ENCODE measurements at places on chromosomes 2 and 18. TPM values are rescaled to one million over a fixed set of nuclear protein-coding genes. Genes with fewer than 3 reads are reported as not detected.
A peak's percentile ranks its signal among the peaks of the same experiment; 100 is the strongest.

G6PC2 gene
- 6.0 TPM for total RNA-seq

DYSF gene
- 4.6 TPM for total RNA-seq

ANKRD30B gene
- total RNA-seq = 0.12 TPM

CHRNG gene
- not detected for total RNA-seq

CCDC141 gene
- total RNA-seq = 3.9 TPM

MARCHF4 gene
- 0.19 TPM for total RNA-seq

SLC35F6 gene
- 12.7 TPM for total RNA-seq

DNA sequence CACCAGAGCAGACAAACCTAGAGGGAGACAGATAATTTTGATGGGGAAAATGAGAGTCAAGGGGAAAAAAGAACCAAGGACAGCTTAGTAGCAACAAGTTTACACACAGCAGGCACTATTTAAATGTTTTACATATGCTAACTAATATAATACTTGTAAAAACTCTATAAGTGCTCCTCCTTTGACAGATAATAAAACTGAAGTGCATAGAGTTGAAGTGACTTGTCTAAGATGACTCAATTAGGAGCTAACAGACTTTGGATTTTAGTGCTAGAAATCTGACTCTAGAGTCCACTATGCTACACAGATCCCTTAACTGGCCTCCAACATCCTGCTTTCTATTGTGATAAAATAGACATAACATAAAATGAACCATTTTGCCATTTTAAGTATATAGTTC lies 506.9 kb downstream of the SATB2 start:
- no peak for DNase-seq

DNA sequence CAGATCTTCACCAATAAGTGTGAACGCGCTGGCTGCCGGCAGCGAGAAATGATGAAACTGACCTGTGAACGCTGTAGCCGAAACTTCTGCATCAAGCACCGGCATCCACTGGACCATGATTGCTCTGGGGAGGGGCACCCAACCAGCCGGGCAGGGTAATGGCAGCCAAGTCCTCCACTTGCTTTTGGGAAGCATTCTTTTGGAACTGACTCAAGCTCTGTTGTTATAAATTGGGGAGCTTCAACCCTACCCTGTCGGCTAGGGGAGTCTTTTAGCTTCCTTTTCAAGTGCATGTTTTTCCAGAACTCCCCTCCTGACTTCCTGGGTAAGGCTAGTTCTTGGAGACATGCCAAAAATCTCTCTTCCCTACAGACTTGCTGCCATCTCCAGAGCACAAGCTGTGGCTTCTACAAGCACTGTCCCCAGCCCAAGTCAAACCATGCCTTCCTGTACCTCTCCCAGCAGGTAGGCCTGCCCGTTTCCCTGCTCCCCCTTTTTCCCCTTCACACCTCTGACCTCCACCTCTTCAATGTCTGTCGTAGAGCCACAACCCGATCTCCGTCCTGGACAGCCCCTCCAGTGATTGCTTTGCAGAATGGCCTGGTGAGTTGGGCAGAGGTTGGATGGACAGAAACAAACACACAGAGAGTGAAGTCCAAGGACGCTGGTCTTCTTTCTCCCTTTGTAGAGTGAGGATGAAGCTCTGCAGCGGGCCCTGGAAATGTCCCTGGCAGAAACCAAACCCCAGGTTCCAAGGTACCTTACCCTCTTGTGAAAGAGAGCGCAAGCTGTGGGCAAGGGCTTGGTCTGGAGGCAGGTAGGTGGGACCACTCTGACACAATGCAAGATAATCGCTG lies 1.5 kb downstream of the ZFAND2B start:
- DNase-seq = no peak

GRCh38 chr2:28074137-28074536 lies 183.6 kb downstream of the BABAM2 start:
- no peak for DNase-seq

GRCh38 chr2:167386694-167387093 lies 498.4 kb downstream of the XIRP2 start:
- DNase-seq = no peak

GRCh38 chr2:27754138-27754588 lies 17.4 kb upstream of the MRPL33 start:
- DNase-seq = peak; percentile 85

DNA sequence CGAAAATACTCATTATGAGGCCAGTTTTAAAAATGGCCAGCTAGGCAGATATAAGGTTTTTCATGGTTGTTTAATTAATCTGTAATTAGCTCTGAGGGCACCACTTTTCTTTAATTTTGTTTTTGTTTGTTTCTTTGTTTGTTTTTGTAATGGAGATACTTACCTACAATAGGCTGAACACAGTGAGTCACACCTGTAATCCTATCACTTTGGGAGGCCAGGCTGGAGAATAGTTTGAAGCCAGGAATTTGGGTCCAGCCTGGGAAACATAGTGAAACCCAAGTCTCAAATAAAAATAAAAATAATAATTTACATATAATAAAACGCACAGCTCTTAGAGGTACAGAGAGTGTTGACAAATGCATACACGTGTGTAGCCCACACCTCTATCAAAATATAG lies 56.8 kb upstream of the MSH2 start:
- DNase-seq = no peak

DNA sequence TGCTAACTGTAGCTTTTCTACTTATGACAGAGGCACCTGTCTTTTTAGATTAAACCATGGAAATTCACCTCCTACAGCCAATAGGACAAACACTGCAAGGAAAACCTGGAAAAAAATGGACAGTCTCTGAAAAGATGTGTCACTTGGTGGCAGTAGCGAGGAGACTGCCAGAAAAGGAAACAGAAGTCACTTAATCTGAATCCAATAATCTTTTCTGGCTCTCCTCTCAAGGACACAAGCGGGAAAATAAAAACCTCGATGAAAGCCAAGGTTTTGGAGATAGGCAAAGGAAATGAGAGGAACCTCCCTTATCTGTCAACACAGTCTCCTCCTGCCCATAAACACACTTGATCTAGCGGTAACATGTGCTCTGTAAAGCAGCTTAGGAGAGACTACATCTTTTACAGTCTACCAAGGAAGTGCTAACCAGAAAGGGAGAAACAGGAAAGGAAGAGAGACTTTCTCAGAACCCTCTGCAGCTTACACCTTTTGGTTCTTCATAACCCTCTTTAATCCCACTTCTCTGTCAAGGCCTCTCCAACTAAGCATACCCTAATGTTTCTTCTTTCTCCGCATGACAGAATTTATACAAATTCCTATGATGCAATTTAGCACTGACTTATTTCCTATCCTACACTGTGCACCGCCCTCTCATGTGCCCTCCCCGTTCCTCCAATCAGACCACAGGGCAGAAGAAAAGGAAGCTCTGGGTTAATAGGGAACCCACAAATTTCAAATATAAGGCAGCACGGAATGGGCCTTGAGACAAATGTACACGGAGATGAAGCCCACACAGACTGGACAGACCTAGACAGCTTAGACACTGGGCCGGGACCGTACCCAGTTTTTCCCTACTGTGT lies 52.8 kb downstream of the CLASP1 start:
- DNase-seq = no peak

GRCh38 chr2:96072746-96073145 lies 38.0 kb upstream of the GPAT2 start:
- DNase-seq = no peak

GRCh38 chr2:167988296-167988695 lies 259.1 kb downstream of the STK39 start:
- no peak for DNase-seq

DNA sequence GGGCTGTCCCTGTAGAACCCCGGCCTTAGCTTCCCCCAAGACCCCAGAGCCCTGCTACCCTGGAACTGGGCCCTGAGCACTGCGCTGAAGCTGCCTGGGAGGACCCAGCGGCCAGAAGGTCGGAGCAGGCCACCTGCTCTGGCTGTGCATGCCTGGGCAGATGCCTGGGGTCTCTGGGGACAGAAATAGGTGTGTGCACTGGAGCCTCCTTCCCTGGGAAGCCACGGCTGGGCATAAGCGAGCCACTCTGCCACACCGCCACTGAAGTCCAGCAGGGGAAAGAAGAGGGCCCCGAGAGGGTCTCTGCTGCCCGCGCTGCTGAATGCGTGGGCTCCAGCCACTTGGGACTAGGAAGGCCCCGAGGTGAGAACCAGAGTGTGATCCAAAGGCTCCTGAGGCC lies 6.7 kb downstream of the GBX2 start:
- DNase-seq = no peak
